ENCODE measurements at places on chromosomes 6 and 20.

DNA sequence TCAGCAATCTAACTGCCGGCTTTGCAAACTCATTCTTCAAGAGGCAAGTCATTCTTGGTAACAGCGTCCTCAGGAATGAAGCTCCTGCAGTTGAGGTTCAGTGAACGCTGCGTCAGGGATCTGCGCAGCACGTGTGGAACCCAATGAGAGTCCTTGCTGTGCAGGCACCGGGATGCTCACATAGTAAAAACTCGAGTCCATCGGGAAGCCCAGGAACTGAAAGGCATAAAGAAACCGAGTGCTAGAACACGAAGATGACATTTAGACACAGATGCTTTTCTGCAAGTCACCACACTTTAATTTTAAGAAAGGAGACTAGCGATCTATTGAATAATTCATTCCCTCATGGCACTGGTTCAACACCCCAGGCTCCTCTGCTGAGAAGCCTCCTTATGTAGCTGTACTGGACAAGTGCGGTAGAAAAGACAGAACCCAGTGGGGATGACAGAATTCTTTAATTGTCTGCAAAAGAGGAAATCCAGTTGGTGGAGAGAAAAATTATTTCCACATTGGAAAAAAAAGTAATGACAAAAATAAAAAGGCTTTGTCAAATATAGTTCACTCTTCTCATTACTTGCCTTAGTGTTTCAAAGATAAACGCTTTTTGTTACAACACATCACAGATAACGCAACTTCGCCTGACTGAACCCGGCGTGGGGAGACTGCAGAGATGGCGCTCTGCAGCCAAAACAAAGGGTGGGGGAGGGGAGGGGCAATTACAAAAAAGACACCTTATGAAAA is 1.9 kb upstream of the AFDN start:
- no peak for DNase-seq

GRCh38 chr20:17227219-17227575 is 357 bp downstream of the PCSK2 start:
- DNase-seq, result no peak

GRCh38 chr6:111530218-111530617 is 47.2 kb upstream of the REV3L start:
- DNase-seq, result no peak

- DNase-seq, result no peak
Observed at GRCh38 chr6:161163466-161164181, 110.2 kb downstream of the AGPAT4 start.
